ENCODE measurements at places on chromosomes 12 and 14. TPM values are rescaled to one million over a fixed set of nuclear protein-coding genes. Genes with fewer than 3 reads are reported as not detected.

DNA sequence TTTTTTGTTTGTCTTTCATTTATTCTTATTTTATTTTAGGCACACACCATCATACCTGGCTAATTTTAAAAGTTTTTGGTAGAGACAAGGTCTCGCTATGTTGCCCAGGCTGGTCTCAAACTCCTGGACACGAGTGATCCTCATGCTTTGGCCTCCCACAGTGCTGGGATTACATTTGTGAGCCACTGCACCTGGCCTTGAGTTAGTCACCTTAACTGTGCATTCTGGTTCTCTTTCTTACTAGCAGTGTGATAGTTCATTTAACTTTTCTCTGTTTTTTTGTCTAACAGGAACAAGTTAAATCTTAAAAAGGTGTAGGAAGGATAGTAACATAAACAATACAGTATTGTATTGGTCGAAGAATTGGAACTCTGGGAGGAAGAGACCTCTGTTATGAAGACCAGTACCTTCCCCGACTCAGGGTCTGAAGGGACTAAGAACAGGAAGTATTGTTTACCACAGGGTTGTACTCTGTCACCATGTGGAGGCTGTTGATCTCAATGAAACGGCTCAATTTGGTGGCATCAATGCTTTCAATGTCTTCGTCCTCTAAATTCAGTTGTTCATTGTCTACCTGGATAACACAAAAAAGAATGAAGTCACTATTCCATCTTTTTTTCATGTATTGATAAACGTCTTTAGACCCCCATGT is 17.7 kb downstream of the ERP27 start:
- no peak for DNase-seq

The UBE3B gene
- 32.7 TPM for total RNA-seq

DNA sequence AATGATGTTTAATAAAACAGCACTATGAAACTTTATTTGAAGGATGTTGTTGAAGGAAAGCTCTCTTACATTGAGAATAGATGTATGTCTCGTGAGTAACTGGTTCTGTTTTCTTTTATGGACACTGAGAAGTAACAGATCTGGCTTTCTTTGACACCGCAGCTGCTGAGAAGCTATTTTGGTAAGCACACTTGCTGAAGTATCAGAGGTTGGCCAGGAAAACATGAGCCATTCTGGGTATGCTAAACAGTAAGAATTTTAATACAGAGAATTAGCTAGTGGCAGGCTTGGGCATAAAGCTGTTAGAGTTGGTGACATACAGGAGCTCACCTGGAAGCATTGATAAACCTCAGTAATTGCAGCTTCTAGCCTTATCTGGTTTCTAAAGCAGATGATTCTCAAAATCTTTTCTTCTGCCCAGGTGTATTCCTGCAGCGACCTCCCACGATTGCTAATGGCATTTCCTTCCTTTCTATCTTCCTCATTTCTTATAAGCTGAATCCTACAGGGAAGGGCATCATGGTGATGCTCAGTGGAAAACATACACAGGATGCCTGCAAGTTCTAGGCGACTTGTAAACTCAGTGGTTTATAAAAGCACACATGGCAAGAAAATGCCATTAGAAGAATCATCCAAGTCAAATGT is 291.6 kb upstream of the SLC16A7 start:
- no peak for DNase-seq

DNA sequence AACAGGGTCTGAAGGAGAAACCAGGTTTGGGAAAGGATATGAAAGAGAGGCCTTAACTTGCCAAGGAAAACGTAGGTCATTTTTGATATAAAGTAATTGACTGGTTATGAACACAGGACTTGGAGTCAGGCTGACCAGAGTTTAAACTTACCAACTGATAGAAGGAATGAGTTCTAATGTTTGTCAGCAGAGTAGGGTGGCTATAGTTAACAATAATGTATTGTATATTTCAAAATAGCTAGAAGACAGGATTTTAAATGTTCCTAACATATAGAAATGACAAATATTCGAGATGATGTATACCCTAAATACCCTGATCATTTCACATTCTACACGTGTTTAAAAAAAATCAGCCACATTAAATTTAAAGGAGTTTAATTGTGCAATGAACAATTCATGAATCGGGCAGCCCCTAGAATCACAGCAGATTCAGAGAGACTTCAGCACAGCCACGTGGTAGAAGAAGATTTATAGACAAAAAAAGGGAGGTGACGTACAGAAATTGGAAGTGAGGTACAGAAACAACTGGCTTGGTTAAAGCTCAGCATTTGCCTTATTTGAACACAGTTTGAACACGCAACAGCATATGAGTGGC is 52.5 kb upstream of the PLEKHG7 start:
- no peak for DNase-seq

GRCh38 chr12:102061560-102062418 is at the start of gene WASHC3:
WASHC3 (minus strand) TSS chr12:102061991; CDS start chr12:102061962, 29 bp downstream.
- DNase-seq = peak; percentile 93

GRCh38 chr12:56728139-56728861 is 3.2 kb upstream of the NACA start:
- no peak for DNase-seq

GRCh38 chr14:105488781-105489541 is 2.1 kb upstream of the TEDC1 start:
- DNase-seq = no peak

- no peak for DNase-seq
Observed at GRCh38 chr14:100422556-100423316, 99.6 kb downstream of the SLC25A47 start.

- no peak for DNase-seq
Observed at GRCh38 chr12:50859621-50860310, 17.0 kb downstream of the TMPRSS12 start.

DNA sequence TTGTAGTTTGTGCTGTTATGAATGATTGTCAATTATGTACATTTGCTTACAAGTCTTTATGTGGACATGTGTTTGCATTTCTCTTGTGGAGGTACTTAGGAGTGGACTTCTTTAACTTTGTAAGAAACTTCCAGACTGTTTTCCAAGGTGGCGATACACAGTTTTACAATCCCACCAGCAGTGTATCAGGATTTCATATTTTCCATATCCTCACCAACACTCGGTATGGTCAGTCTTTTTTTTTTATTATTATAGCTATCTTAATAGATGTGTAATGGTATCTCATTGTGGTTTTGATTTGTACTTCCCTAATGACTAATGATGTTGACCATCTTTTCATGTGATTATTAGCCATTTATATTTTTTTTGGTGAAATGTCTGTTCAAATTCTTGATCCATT is 73.7 kb upstream of the KCNH3 start:
- no peak for DNase-seq

The TAS2R13 gene
- total RNA-seq = 0.97 TPM

DNA sequence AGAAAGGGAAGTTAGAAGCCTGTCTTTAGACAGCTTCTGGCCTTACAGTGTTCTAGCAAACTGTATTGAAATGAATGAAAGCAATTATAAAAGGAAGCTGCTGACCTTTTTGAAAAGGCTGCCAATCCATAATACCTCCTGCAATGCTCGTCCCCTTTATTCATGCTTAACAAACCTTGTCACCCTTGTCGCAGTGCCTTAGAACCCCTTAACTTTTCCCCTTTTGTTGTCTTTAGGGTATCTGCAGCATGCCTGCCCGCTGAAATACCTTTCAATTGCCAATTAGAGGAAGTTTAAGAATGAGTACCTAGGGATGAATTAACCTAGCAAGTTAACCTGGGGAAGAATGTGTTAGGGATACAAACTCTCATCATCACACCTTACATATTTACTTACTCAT is 731.2 kb downstream of the RERGL start:
- DNase-seq = no peak

DNA sequence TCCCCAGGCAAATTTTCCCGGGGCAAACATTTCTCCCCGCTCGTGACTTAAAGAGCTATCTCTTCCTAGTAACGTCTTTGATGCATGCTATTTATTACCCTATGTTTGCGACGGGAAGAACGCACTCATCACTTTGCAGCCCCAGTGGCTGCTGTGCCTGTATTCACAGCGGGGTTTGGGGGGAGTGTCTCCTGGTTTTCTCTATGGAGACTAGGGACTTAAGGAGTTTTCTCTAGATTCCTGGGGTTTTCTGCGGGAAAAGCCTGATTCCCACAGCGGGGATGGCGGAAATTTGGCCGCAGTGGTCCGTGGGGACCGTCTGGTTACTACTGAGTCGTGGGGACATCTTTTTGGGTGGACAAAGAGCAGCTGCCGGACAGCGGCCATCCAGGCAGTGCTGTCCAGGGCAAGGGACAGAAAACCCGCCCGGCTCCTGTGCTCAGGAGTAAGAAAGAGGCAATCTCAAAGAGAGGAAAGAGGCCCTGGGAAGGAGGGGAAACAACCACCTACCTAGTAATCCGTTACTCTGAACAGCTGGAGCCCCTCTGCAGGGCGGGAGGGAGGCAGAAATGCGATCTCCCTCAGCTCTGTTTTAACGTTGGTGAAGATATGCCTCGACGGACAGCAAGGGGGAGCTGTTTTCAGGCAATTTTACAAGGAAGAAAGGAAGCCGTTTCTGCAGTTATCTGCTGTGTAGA is 771 bp upstream of the AVPR1A start:
- peak; percentile 51 for DNase-seq

DNA sequence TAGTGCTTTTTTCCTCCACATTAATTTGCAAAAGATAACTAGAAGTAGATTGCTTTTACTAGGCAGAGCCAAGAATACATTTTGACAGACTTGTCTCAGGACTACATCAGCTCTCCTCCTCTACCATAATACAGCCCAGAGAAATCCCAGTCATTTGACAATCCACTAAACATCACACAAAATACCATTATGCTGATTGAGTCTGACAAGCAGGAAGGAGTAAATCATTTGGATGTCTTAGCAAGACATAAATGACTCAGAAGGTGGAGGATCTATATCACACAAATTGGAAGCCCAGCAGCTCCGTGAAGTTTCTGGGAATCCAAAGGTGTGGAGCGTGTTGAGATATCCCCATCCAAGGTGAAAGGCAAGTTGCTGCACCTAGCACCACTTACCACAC is 75.4 kb upstream of the FKBP4 start:
- no peak for DNase-seq

The RNASE1 gene
- total RNA-seq = 182 TPM

The VAMP1 gene
- 6.6 TPM for total RNA-seq

DNA sequence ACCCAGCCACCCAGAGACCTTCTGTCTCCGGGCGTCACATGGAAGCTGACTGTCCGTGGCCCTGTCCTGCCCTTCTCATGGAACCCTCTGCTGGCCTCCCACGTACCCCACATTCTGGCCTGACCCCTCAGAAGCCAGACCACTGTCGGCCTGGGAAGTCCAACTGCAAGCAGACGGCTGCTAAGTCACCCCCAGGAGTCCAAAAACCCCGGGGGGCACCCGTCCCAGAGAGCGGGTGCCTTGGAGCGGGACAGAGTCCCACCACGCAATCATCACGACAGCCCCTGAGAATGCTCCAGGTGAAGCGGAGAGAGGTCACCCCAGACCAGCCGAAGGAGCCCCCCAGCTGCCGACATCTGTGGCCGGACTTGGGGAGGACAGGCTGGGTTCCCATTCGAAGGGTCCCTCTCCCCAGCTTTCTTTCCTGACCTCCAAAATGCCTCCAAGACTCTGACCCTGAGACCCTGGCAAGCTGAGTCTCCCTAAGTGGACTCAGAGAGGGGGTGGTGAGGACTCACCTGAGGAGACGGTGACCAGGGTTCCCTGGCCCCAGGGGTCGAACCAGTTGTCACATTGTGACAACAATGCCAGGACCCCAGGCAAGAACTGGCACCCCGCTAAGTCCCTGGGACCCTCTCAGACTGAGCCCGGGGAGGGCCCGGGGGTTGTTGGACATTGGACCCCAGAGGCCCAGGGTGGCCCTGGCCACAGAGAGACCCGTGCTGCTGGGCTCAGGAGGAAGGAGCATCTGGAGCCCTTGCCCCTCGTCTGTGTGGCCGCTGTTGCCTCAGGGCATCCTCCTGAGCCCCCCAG is 337.1 kb downstream of the TMEM121 start:
- DNase-seq = no peak

Data from endothelial cell of umbilical vein (primary cell).